ENCODE measurements at places on chromosomes 1 and 21.

- no peak for DNase-seq
Observed at GRCh38 chr1:180911640-180912191, 981 bp upstream of the KIAA1614 start.

GRCh38 chr1:162984699-162985098, 84.5 kb upstream of the RGS4 start:
- DNase-seq = no peak

- no peak for DNase-seq
Observed at GRCh38 chr1:165486663-165487062, 41.7 kb upstream of the RXRG start.

- DNase-seq = no peak
Observed at GRCh38 chr1:52432807-52433206, 28.4 kb downstream of the PRPF38A start.

DNA sequence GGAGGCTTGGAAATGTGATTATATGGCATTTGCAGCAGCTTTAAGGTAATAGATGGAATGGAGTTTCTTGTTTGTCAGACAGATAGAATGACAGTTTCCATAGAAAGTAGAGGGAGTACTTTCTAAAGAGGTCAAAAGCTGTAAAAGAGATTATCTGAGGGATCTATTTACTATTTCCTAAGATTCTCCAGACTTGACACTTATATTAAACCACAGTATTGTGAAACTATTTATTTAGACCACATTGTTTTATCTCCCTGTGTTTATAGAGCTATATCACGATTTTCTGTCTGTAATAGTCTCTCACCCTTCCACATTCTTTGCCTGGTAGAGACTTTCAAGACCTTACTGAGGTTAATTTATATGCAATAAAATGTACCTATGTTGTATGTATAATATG, 66.7 kb downstream of the MAN1A2 start:
- DNase-seq = no peak

- DNase-seq = peak; percentile 67
Observed at GRCh38 chr1:26289158-26290059, 9.5 kb downstream of the SH3BGRL3 start.

DNA sequence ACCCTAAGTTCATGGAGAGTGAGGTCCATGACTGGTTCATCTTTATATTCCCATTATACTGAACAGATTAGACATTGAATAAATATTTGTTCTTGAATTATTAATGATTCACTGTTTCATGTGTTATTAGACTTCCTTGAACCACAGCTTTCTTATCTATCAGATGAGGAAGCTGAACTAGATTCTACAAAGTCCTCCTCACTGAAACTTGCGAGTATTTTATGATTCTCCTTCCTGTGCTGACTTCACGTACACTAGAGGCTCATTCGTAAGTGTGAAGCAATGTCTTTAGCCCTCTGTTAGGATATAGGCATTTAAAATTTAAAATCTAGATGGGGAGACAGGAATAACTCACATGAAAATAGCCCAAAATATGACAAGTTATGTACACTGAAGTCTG, 95.6 kb upstream of the IRF2BP2 start:
- DNase-seq = no peak

- DNase-seq = no peak
Observed at GRCh38 chr1:229696385-229696784, 70.3 kb downstream of the URB2 start.

DNA sequence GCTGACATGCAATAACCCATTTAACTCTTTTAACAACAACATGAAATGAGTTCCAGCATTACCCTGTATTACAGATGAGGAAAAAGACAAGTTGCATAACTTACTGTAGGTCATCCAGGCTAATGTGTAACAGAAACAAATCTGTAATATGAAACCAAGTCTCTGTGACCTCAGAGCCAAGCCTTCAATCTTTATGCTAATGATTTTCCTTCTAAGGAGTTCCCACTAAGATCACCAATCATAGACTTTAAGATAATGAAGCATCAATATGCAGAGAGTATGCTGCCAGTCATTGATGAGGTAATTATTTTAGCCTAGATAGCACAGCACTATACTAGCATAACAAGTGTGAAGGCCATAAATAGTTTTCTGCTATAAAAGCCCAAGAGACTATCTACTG, 35.6 kb upstream of the RNPC3 start:
- DNase-seq = no peak

GRCh38 chr1:32480761-32481160, 15.9 kb downstream of the ZBTB8B start:
- no peak for DNase-seq
